ENCODE measurements at places on chromosomes 4 and X. TPM values are rescaled to one million over a fixed set of nuclear protein-coding genes. Genes with fewer than 3 reads are reported as not detected.

The ARHGAP6 gene
- polyA plus RNA-seq = 3.7 TPM

The ASB12 gene
- polyA plus RNA-seq = not detected

The TMPRSS11D gene
- polyA plus RNA-seq = not detected

The SMARCAD1 gene
- polyA plus RNA-seq = 39.6 TPM

All from AG04450 (cell line).